ENCODE measurements at places on chromosomes 11 and 22. TPM values are rescaled to one million over a fixed set of nuclear protein-coding genes. Genes with fewer than 3 reads are reported as not detected.

DNA sequence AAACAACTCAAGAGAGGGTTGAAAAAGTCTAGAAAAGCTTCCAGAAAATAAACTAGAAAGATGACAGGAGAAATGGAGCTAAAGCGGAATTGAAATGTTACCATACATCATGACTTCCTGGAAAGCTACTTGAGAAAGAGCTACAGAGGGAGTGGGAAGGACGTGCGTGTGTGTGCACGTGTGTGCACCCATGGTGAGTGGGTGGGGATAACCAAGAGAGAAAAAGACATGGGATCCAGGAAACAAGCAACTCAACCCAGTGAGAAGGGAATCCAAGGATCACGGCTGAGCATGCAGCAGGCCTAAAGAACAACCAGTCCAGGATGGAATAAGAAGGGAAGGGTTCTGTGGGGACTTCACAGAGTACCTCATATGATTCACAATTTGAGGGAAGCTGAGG is 21.6 kb downstream of the APOL1 start:
- no peaks in the 10 kb centered on the region for H3K27me3 ChIP-seq
- H3K4me3 ChIP-seq: no peak overlapping the region
- H3K27ac ChIP-seq: no peak overlapping the region
- H3K4me1 ChIP-seq: peaks cover 5% of the 10 kb centered on the region
- no peak for DNase-seq
- peaks cover 12% of the 10 kb centered on the region for H3K36me3 ChIP-seq

GRCh38 chr11:100739666-100740065 is 52.6 kb downstream of the ARHGAP42 start:
- peak; percentile 38 for DNase-seq
- no peaks in the 10 kb centered on the region for H3K27me3 ChIP-seq
- no peak overlapping the region for H3K4me3 ChIP-seq
- H3K4me1 ChIP-seq: peaks cover 6% of the 10 kb centered on the region

DNA sequence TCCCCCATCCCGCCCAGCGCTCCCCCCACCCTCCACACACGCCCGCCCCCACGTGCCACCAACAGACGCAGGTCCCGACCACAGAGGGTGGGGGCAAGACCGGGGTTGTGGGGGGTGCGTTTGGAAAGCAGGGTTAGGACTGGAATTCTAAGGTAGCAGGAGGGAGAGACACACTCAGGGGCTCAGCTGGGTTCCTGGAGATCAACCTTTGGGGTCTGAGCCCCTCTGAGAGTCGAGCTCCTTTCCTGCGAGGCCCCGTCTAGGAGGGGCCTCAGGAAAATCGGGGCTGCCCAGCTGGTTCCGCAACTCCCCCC is 429 bp downstream of the PGGHG start:
- no peak overlapping the region for H3K27ac ChIP-seq
- no peak for DNase-seq
- H3K27me3 ChIP-seq: peaks cover 15% of the 10 kb centered on the region

Gene OR8I2
- total RNA-seq: not detected

Gene OR51B4
- not detected for total RNA-seq

DNA sequence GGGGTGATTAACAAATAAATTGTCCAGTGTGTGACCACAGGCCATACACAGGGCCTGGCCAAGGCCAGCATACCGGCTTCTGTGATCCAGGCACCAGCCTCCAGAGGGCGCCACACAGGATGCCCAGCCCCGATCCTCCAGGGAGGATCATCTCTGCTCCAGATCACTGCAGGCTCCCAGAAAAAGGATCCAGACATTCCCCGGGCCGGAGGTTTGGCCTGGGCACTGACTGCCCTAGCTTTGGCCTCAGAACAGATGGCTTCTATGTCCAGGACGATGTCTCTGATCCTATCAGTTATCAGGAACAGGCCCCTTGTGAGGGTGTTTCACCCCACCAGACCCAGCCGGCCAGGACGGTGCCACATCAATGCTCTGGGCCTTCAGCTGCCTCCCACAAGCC is 74.5 kb upstream of the LMO1 start:
- peaks cover 27% of the 10 kb centered on the region for H3K4me1 ChIP-seq
- no peaks in the 10 kb centered on the region for H3K36me3 ChIP-seq
- H3K4me3 ChIP-seq: no peak overlapping the region
- H3K27ac ChIP-seq: no peak overlapping the region
- DNase-seq: peak; percentile 54

Gene THY1
- total RNA-seq: not detected

Gene SORL1
- total RNA-seq: 5.9 TPM

Gene KRTAP5-10
- not detected for total RNA-seq

DNA sequence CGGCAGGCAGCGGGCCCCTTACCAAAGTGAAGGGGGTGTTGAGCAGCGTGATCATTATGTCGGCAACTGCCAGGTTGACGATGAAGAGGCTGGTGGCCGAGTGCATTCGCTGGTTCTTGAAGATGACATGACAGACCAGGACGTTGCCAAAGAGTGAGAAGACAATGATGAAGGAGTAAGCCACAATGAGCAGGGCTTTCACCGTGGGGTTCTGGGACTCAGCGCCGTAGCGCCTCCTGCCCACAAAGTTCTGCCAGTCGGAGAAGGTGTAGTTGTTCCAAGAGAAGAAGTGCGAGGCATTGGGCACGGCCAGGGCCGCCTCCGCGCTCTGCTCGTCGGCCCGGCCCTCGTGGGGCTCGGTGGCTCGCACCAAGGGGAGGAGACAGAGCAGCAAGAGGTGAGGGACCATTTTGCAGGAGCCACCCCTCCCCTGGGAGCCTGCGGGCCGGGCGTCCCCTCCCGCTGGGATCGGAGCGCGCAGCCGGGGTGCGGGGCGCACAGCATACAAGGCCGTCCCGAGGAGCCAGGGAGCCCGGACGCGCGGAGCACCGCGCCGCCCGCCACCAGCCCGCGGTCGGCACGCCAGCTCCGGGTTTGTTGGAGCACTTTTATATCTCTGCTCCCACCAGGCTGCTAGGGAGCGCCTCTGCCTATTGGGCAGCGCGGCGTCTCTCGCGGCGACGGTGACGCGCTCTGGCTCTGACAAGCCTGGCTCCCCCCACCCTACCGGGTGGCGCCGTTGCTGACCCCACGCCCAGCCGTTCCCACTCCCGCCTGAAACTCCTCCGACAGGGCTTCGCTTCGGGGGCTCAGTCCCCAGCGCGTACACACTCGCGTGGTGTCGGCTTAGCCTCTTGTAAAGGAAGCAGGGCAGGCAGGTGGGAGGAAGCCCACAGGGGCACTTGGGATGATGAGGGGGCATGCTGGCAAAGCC is at the start of gene GPR83:
TSS of gene GPR83 (minus strand) at position 581 of the 934 bp plus-strand sequence. CDS start at position 409, 172 bp downstream.
- no peak for DNase-seq
- peaks cover 22% of the 10 kb centered on the region for H3K27me3 ChIP-seq
- H3K27ac ChIP-seq: no peak within 1 kb of the TSS
- no peak within 1 kb of the TSS for H3K4me3 ChIP-seq
- H3K36me3 ChIP-seq: no peaks in the 10 kb centered on the region
- no peaks in the 10 kb centered on the region for H3K4me1 ChIP-seq

DNA sequence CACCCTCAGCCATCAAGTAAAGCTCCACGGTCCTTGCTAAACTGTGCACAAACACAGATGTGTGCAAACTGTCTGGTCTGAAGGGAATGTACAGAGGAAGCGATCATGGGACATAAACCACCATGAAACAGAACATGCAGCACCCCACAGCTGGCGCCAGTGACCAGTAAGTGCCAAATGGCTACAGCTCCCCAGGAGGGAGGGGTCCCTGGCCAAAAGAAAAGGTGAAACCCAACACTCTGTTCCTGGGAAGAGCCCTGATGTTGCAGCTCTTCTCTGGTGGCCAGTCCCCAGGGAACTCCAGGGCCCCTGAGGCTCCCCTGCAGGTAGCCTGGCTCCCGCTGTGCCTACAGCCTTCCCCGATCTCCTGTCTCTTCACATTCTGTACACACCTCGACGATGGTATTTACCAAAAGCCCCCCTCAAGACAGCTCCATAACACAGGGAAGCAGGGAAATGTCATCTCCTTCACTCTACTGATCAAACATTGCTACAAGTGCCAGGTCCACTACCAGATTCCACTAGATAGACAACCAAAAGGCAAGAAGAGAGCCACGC is 2.9 kb downstream of the DGCR6L start:
- H3K4me1 ChIP-seq: peaks cover 7% of the 10 kb centered on the region
- no peaks in the 10 kb centered on the region for H3K36me3 ChIP-seq
- no peak for DNase-seq
- no peak overlapping the region for H3K27ac ChIP-seq
- H3K4me3 ChIP-seq: no peak overlapping the region

Gene CASP1
- 34.4 TPM for total RNA-seq

GRCh38 chr11:131932584-131933325 is 562.3 kb downstream of the NTM start:
- no peaks in the 10 kb centered on the region for H3K4me1 ChIP-seq
- no peaks in the 10 kb centered on the region for H3K36me3 ChIP-seq
- H3K27me3 ChIP-seq: no peaks in the 10 kb centered on the region
- H3K4me3 ChIP-seq: no peak overlapping the region

All from MCF 10A (cell line).